ENCODE measurements at places on chromosomes 2 and 18. TPM values are rescaled to one million over a fixed set of nuclear protein-coding genes. Genes with fewer than 3 reads are reported as not detected.

DNA sequence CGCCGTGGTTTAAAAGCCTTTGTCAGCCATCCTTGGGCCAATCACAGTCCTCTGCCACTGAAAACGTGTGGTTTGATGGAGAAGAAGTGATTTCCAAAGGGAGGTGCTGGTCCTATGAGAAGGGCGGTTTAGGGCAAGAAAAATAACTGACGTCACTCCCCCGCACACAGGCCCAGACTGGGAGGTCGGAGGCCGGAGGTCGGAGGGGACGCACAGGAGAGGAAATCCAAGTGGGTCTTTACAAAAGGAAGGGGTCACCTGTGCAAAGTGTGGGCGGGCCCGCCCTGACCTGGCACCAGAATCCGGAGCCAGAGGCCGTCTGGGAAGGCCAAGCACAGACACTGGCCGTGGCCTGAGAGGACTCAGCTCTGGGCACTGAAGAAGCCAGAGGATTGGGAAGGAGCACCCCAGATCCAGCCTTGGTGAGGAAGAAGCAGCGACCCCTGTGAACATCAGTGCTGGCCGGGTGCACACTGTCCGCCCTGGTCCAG, 18.0 kb upstream of the KCNG2 start:
- DNase-seq, result no peak

- DNase-seq, result no peak
Measured at GRCh38 chr2:62467475-62468321, 38.3 kb downstream of the TMEM17 start.

DNA sequence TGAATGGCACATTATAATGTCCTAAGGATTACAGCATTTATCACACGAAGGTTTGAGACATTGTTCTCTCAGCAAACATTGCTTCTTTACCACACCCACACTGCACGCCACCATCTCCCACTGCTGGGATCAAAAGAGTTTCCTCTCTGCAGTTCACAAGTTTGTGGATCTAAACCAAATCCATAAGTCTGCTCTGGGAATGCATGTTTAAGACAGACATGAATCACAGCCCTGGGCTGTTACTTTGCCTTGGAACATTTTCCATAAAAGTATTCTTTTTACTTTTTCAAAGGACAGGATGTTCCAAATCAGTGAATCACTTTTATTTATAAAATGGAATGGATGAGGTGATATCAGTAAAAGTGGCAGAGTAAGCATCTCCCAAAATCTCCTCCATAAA, 36.1 kb downstream of the STPG4 start:
- no peak for DNase-seq

- no peak for DNase-seq
Measured at GRCh38 chr2:176449852-176450251, 180.6 kb downstream of the MTX2 start.

GRCh38 chr2:212073360-212073759, 465.2 kb downstream of the ERBB4 start:
- no peak for DNase-seq

GRCh38 chr18:55249550-55249949, 290.3 kb upstream of the CCDC68 start:
- no peak for DNase-seq

Gene ZDBF2
- total RNA-seq, result 13.0 TPM

Gene CNTNAP5
- 1.5 TPM for total RNA-seq

Gene HYCC2
- 34.2 TPM for total RNA-seq

Measured in ureter (tissue), 1 donor.